MCF 10A (cell line): ENCODE measurements at places on chromosomes 5 and 9. TPM values are rescaled to one million over a fixed set of nuclear protein-coding genes. Genes with fewer than 3 reads are reported as not detected.

RNF183 gene
- total RNA-seq: not detected in 2 replicates

PTGES gene
- total RNA-seq: 74.0 and 96.6 TPM in 2 replicates

CYSTM1 gene
- 59.4 and 105 TPM in 2 replicates for total RNA-seq

IFNE gene
- 2.1 and 2.4 TPM in 2 replicates for total RNA-seq

FAM120AOS gene
- total RNA-seq: 47.4 and 50.1 TPM in 2 replicates

ITGA1 gene
- total RNA-seq: 5.3 and 7.7 TPM in 2 replicates

TYRP1 gene
- total RNA-seq: not detected in 2 replicates

ECM2 gene
- total RNA-seq: 10.2 and 13.5 TPM in 2 replicates

S1PR3 gene
- 2.7 and 2.8 TPM in 2 replicates for total RNA-seq

IFNA21 gene
- not detected in 2 replicates for total RNA-seq

CDX1 gene
- total RNA-seq: not detected in 2 replicates

SOHLH1 gene
- not detected in 2 replicates for total RNA-seq

UNC5A gene
- 0.22 and 0.51 TPM in 2 replicates for total RNA-seq

F2RL1 gene
- 30.7 and 34.9 TPM in 2 replicates for total RNA-seq

SLC1A1 gene
- total RNA-seq: 0.16 TPM in 1 of 2 replicates, not detected in the other
